ENCODE measurements at places on chromosomes 1 and 21.

DNA sequence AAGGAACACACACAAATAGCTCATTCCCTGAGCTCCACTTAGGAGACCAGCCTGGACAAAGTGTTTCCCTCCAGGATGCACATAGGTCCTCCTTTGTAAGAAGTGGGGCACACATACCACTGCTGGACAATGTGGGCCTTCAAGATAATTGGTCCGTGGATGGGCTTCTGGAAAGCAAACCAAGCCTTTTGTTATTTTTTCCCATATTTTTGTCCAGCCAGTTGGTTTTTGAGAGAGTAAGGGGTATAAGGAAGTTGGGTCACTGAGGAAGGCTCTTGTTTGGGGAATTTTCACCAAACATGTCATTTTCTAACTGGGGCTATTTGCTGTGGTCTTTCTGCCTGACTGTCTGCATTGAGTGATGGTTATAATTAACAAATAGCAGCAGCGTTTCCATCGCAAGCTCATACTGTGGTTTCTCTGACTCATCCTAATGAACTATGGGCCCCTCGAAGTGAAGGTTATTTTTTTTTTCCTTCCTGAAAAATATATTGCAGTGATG lies 306.3 kb upstream of the DUSP10 start:
- DNase-seq, result no peak

DNA sequence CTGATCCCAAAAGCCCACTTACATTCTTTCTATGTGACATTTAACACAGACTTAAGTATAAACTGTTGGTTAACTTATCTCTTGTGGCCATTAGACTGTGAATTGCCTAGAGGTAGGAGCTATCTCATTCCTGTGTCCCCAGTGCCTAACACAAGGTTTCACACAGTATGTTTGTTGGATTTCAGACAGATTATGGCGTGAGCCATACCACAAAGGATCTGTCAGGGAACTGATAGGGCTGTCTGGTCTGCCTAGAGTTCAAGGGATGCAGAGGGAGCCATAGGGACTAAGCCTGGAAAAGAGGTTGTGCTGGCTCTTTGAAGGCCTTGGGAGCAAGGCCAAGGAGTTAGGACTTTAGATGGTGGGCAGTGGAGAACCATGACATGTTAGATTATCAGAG lies 40.0 kb downstream of the MEF2D start:
- no peak for DNase-seq

DNA sequence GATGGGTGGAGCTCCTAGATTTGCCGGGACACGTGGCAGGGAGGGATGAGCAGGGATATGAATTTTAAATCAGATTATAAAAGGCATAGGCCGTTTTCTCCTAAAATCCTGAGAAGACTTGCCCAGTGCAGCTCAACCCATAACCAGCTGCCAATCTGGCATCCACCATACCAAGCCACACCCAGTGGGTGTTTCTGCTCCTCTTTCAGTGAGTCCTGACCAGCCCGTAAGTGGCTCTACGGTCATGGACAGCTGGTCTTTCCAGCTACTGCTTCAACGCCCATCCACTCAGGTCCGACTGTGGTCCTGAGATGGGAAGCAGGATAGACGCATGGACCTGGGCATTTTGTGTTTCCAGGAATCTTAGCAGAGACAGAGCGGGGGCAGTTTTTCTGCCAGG lies 107.2 kb downstream of the LAMC2 start:
- DNase-seq, result no peak

DNA sequence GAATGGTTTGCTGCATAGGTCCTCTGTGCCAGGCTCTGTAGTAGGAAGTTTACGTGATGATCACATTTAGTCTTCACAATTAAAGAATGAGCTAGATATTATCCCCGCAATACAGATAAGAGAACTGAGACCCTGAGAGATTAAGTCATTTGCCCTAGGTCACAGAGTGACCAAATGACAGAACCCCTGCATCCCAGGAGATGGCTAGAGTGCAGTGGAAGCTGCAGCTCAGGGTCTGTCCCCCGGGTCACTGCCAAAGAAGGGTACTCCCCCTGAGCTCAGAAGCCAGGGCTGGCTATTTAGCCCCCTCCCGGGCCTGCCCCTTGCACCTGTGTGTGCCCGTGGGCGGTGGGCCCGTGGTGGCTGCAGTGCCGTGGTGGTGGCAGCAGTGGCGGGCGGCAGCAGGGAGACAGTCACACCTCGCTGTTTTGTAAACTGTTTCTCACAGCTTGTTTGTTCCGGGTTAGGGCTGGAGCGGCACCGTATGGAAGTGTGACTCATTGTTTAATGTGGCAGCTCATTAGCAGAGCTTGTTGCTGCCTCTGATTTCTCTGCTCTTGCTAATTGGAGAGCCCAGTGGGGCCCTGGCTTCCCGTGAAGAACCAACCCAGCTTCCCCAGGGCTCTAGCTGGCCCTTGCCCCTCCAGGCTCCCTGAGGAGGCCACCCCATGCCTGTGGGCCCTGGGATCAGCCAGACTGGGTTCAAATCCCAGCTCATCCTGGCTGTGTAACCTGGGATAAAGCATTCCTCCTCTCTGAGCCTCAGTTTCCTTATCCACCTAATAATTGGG lies 19.3 kb upstream of the FOXO6 start:
- no peak for DNase-seq

DNA sequence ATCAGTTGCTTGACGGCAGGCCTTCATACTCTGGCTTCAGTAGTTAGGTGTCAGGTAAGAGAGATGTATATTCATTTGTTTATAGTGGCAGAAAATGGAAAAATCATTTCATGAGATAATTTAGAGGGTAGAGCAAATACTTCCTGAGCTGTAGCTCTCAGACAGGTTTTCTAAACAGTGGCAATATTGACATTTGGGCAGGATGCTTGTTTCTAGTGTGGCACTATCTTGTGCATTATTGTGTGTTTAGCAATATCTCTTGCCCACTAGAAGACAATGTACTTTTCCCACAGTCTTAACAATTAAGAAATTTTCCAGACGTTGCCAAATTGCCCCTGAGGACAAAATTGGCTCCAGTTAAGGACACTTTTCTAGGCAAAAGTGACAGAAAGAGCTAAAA lies 1143.1 kb downstream of the PLA2G4A start:
- no peak for DNase-seq

GRCh38 chr1:21693732-21694131 lies 24.6 kb upstream of the RAP1GAP start:
- DNase-seq, result no peak

DNA sequence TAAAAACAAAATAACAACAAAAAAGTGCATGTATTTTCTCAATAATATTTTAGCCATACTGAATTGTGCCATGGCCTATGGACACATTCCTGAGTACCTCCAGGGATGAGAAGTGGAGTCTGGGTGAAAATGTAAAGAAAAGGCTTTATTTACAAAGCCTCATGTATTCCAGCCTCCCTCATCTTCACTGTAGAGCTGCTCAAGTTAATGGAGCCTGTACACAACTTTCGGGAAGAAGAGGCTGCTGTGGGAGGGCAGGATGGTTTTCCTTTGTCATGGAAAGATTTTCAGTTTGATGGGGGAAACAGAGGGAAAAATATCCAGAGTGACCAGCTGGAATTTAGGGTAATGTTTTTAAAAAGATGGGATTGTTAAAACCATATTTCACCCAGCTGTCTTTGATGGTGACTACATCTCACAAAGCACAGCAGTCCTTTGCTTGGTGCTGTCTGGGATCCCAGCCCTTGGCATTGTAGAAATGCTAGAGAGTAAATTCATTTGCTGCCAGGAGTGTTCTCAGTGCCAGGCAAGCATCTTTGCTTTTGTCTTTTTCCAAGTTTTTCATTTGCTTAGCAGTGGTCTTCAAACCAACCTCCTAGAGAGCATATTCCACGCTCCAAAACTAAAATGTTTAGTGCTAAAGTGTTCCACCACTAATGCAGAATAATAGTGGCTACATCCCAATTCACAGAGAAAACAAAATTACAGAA lies 54.9 kb downstream of the DPT start:
- no peak for DNase-seq

DNA sequence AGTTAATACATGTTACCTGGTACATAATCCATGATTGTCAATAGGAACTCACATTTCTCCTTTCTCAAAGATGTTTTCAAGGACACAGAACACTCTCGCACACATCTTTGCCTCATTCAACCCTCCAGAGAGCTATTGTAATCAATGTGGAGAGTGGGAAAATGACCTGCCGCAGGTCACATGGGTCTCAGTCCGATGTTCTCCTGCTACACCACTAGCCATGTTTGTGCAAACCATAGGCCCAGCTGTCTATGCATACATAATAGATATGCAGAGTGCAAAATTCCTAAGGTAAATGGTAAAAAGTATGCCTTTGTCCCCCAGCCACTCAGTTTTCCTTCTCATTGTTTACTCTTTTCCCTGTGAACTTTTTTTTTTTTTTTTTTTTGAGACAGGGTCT lies 89.2 kb downstream of the ADSS2 start:
- no peak for DNase-seq

- no peak for DNase-seq
Measured at GRCh38 chr1:33905241-33905640, 41.4 kb downstream of the HMGB4 start.

DNA sequence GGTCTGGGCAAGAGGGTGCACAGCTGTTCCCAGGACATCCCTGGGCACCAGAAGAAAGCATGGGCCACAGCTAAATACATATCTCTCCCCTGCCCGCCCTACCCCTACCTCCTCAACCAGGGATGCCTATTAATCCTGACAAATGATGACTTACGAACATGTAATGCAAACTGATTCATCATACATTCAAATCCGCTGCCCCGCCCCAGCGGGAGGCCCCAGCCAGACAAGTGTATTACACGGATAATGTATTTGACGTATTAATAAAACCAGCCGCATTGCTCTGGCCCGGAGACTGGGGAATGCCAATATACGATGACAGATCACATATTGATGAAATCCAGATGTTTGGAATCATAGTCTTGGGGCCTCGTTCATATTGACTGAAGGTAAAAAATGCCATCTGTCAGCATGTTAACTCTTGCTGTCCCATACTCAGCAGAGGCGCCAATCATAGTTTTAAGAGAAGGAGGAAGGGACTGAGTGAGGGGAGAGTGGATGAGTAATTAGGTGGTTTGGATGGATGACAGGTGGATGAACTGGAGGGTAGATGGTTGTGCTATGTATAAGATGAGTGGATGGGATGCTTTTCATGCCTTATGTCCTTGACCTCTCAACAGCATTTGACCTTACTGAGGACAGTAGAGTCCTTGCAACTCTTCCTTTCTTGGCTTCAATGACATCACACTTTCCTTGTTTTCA lies 68.2 kb downstream of the TMEM53 start:
- DNase-seq, result no peak

DNA sequence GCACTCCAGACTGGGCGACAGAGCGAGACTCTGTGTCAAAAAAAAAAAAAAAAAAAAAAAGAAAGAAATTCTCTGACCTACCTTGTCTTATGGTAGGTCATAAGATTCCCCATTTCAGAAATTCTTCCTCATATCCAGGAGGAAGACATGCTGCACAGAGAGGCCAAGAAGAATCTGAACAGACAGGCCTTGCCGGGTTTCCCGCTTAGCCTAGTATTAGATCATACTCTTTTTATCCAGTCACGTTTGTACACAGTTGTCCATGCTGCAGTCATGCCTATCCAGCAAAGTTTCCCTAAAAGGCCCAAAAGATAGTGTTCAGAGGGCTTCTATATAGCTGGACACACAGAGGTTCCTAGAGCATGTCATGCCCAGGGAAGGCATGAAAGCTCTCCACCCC lies 93.6 kb upstream of the CHODL start:
- no peak for DNase-seq

DNA sequence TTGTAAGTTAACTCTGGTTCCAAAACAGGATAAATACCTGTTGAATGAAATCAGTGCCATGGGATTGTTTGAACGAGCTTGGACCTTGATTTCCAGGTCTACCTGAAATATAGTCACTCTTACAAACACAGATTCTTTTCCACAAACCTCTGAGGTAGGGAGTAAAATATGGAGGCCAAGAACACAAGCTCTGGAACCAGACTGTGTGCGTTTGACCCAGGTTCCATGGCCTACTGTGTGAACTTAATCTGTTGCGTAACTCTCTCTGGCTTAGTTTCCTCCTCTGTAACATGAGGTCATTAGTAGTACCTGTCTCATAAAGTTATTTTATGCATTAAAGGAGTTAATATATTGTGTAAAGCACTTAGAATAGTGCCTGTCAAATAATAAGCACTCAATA lies 25.1 kb downstream of the DENND2D start:
- DNase-seq, result no peak

- no peak for DNase-seq
Measured at GRCh38 chr1:55555956-55556725, 341.0 kb upstream of the USP24 start.

DNA sequence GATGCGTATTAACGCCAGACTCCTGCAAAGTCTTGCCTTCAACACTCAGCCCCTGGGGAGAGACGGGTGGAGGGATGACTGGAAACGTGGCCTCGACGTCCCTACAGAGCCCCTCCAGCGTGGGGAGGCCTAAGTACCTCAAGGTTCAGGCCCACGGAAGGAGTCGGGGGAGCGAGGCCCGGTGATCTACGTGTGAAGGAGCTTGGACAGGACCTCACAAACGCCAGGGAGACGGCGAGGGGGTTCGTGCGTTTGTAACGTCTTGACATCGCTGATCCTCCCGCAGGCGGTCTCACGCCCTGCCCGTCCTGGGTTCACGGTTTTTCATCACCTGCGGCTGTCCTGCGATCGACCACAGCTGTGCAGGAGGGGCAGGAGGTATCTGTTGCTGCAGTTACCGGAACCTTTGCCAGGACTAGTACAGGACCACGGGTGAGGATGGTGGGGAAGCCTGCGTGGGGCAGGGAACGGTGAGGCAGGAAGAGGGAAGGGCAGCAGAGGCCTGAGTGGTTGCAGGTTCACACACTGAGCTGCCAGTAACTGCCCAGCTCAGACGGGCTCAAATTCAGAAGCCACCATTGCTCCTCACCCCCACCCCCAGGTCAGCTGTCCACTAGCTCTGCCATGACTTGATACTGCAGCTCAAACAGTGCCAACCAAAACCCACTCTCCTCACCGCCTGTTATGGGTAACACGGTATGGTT lies 889 bp upstream of the CCNL2 start:
- no peak for DNase-seq

DNA sequence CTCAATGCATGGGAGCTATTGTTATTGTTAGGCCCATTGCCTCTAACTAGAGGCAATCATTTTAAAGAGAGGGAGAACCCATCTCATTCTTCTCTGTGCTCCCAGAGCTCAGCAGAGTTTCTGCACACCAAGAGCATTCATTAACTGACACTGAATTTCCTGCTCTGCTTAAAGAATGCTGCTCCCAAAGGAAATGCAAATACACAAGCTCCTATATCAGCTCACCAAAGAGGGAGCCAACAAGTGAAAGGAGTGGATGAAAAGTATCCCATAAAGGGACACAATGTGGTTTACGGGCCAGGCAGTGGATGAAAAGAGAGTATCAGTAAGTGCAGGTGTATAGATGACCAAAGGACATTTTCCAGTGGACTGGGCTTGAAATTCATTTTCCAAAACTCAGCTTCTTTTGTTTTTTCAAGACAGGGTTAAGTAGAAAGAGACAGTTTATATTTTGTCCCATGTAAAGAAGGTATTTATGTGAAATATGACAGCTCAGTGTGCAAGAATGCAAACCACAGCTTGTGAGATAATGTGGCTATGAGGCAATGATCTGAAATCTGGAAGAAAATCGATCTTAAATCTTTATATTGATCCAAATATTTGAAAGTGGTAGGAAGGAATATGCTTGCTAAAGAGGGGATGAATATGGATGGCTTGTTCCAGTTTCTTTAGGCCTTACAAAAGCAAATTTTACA lies 207.7 kb upstream of the CAMK1G start:
- no peak for DNase-seq

- no peak for DNase-seq
Measured at GRCh38 chr1:117886101-117886795, 43.2 kb downstream of the GDAP2 start.

Measured in activated CD4-positive, CD25-positive, alpha-beta regulatory T cell (primary cell).